ENCODE measurements at places on chromosomes 11 and 22.

- DNase-seq, result no peak
Measured at GRCh38 chr22:50603511-50604255, 3.1 kb downstream of the MAPK8IP2 start.

- DNase-seq, result peak; percentile 68
Measured at GRCh38 chr11:72781063-72781312, 12.9 kb downstream of the STARD10 start.

- DNase-seq, result no peak
Measured at GRCh38 chr11:7603031-7603781, 70.1 kb downstream of the CYB5R2 start.

- no peak for DNase-seq
Measured at GRCh38 chr11:520428-521176, 13.6 kb upstream of the RNH1 start.

DNA sequence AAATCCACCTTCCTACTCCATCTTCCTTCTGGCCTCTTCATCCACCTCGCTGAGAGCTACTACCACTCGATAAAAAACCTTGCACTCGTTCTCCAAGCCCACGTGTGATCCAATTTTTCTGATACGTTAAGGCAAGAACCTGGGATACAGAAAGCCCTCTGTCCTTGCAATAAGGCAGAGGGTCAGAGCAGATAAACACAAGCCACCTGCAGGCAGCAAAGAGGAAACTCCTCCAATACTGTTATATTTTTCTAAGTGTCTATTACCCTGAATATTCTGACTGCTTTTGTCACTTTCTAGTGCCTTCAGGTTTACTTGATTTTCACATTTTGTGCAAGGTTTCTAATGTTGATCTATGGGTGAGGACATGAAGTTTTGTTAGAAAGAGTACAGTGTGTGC lies 26.6 kb downstream of the TRIM5 start:
- DNase-seq, result no peak

GRCh38 chr22:50447576-50448551 lies 27.0 kb downstream of the SBF1 start:
- DNase-seq, result no peak

GRCh38 chr11:61270354-61271076 lies 24.6 kb downstream of the VWCE start:
- no peak for DNase-seq

GRCh38 chr11:111527279-111527678 lies 12.7 kb downstream of the HOATZ start:
- DNase-seq, result no peak

- no peak for DNase-seq
Measured at GRCh38 chr11:124658986-124659385, 14.6 kb downstream of the SIAE start.

DNA sequence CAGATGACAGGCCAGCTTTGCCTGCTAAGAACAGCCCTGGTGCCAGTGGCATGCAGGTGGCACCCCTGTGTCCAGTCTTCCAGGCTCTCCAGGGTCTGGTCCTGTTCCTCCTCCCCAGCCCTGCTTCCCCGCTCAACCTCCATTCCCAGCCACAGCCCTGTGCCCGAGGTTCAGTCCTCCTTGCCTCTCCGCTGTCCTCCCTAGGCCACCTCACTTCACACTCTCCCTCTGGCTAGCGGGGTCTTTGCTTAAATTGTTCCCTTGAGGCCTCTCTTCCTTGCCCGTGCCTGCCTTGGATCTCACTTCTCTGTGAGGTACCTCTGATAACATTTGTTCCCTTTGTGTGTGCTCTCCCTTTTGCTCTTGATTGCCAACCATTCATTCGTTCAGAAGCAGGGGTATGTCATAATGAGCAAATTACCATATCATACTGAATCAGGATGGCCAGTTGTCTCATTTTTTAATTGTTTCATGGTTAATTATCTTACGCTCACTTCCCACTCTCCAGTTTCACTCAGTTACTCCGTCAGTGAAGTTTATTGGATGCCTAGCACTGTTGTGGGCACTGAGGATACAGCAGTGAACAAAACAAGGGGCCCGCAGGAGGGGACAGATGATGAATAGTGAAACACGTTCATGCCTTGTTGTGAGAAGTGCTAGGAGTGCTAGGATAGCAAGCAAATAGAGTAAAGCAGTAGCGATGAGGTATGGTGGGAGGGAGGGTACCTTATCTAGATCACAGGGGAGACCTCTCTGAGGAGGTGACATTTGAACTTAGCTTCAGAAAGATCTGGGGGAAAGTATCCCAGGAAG lies 7.4 kb downstream of the BMAL1 start:
- DNase-seq, result no peak

DNA sequence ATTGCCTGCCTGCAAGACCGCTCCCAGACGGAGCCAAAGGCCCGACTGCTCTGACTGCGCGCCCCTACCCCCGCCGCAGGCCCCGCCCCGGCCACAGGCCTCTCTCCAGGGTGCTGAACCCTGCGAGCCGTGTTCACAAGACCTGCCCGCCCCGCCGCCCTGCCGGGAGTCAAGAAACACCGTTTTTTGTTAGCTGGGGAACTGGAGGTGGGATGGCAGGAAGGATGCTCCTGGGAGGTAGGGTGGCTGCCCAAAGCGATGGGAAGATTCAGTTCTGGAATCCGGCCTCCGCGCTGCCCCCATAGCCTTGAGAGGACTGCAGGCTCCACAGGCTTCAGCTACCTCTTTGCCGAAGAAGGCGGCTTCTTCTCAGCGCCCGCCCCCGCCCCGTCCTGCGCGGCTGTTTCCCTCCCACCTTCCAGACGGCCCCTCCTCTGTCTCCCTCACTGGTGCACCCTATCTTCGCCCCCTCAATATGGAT lies 2.7 kb upstream of the PDE2A start:
- no peak for DNase-seq

GRCh38 chr11:71423181-71423790 lies 24.9 kb downstream of the DHCR7 start:
- no peak for DNase-seq

DNA sequence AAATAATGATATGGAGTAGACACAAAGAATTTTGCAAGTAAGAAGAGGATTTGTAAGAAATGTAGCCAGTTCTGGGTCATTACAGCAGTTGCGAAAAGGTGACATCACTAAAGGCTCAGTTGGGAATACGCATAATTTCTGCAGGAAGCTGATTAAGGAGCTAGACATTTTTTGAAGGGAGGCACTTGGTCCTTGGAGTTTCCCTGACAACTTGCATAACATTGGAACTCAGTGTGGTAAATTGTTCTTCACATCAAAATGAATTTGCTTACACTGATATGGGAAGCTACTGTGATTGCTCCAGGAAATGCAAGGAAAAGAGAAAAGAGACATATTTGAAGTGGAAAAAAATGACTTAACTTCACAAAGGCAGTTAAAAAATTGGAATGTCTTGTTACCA lies 626.1 kb downstream of the NELL1 start:
- no peak for DNase-seq

GRCh38 chr22:42328130-42328783 lies 57.8 kb upstream of the TCF20 start:
- DNase-seq, result no peak

DNA sequence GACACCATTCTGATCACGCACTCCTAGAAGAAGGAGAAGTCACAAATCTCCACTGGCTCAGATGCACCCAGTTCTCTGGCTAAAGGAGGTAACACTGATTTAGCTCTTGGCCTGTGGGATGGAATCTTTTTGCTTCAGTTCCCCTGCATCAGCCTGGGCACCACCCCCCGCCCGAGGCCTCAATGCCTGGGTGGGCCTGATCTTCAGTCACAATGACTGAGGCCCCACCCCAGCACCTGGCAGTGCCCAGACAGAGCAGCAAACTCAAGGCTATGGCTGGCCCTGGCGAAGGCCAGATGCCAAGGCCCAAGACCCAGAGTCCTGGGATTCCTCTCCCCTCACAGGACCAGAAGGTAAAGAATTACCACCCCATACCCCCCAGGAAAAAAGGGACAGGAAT lies 5.0 kb downstream of the CYB561A3 start:
- no peak for DNase-seq

DNA sequence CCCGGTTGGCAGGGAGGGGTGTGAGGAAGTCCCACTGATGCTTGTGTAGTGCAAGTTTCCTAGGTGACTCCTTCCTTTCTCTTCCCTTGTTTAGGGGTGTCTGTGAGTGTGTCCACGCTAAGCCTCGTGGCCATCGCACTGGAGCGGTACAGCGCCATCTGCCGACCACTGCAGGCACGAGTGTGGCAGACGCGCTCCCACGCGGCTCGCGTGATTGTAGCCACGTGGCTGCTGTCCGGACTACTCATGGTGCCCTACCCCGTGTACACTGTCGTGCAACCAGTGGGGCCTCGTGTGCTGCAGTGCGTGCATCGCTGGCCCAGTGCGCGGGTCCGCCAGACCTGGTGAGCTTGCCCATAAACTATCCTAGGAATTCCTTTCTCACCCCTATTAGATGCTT lies 10.4 kb downstream of the CCKBR start:
- no peak for DNase-seq

- no peak for DNase-seq
Measured at GRCh38 chr11:100574894-100575769, 112.0 kb upstream of the ARHGAP42 start.

GRCh38 chr22:38706101-38706900 lies 557 bp downstream of the GTPBP1 start:
- peak; percentile 53 for DNase-seq

Measured in left colon (tissue), 2 donors.